ENCODE measurements at places on chromosomes 1 and 21.

GRCh38 chr1:154459080-154459479 lies 42.9 kb upstream of the TDRD10 start:
- DNase-seq, result no peak

GRCh38 chr1:171754971-171755370 lies 13.1 kb upstream of the VAMP4 start:
- no peak for DNase-seq

GRCh38 chr1:116847688-116848531 lies 61.8 kb upstream of the PTGFRN start:
- no peak for DNase-seq

GRCh38 chr1:1332031-1332755 lies 1.1 kb downstream of the TAS1R3 start:
- no peak for DNase-seq

- no peak for DNase-seq
These were observed 6.7 kb downstream of the SLFNL1 start for GRCh38 chr1:41014871-41015270.

DNA sequence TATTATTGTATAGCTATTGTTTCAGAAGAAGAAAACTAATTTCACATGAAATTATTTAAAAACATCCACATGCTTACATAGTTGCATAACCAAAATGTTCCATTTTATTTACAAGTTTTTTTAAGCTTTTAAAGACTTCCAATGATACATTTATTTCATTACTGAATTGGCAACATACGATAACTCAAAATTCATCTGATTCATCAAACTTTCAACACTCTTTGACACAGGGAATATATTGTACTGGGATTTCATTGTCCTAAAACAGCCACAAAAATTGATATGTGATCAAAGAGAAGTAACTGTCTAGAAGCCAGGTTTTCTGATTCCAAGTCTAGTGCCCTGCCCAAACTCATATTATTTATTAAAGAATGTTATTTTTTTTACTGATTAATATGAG lies 131.4 kb upstream of the USP24 start:
- no peak for DNase-seq

GRCh38 chr1:153933955-153934354 lies 11.2 kb upstream of the GATAD2B start:
- no peak for DNase-seq

DNA sequence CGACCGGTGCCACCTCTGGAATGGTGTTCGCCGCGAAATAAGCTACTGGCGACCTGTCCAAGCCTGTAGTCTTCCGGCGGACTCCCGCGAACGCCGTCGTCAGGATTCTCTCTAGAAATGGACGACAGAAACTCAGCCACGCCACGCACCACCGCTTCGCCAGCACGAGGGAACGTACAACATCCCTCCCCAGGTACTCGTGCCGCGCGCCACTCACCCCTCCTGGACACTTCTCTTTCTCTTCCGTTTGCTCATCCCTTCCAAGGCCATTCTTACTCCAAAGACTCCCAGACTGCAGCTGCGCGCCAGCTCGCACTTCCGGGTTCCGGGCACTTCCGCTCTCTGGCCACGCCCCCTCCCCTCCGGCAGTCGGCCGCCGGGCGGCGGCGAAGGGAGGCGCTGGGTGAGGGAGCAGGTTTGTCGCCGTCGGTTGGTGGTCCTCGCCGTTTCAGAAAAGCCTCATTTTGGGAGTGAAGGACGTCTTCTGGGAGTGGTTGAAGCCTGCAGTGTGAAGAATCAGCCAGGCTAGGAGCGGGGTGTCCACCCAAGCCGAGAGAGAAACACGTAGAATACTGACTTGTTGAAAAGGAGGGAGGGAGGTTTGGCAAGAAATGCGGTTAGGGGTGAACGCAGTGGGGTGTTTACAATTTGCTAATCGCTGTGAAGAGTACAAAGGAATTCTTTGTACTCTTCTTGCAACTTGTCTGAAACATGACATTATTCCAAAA lies at the start of gene RBM34:
Gene RBM34 (minus strand): TSS at position 294 of the 728 bp plus-strand sequence. CDS start 24 bp downstream, at position 270.
- peak; percentile 45 for DNase-seq

- DNase-seq, result no peak
These were observed 144.8 kb downstream of the BACH1 start for GRCh38 chr21:29443411-29444010.

DNA sequence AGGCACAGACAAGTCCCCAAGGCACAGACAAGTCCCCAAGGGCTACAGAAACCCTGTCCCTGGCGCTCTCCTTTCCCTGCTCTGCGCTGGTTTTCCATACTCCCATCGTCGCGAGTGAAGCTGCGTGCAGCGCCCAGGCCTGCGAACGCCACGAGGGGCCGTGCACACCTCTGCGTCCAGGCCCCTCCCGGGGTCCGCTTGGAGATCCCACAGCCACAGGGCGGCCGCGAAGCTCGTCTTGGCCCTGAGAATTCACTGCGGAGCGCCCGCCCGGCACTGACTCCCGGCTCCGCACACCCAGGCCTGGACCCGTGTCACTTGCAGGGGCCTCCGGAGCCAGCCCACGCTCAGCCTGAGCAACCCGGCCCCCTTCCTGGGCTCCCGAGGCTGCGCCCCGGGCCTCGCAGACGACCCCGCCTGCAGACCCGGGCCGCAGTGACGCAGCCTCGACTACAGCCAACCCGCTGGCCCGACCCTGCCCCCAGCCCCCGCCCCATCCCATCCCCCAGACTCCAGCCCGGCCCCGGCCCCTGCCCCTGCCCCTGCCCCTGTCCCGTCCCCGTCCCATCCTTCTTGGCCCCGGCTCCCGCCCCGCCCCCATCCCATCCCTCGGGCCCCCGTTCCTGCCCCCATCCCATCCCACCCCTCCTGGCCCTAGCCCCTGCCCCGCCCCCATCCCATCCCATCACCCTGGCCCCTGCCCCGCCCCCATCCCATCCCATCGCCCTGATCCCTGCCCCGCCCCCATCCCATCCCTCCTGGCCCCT lies 841 bp downstream of the POFUT2 start:
- DNase-seq, result no peak

- no peak for DNase-seq
These were observed 79.9 kb downstream of the SIPA1L2 start for GRCh38 chr1:232550007-232550406.

GRCh38 chr1:198903203-198903602 lies 264.4 kb downstream of the PTPRC start:
- peak; percentile 17 for DNase-seq

GRCh38 chr1:25519624-25520023 lies 23.8 kb upstream of the LDLRAP1 start:
- DNase-seq, result no peak

GRCh38 chr1:43451157-43451591 lies 2.6 kb downstream of the HYI start:
- no peak for DNase-seq

DNA sequence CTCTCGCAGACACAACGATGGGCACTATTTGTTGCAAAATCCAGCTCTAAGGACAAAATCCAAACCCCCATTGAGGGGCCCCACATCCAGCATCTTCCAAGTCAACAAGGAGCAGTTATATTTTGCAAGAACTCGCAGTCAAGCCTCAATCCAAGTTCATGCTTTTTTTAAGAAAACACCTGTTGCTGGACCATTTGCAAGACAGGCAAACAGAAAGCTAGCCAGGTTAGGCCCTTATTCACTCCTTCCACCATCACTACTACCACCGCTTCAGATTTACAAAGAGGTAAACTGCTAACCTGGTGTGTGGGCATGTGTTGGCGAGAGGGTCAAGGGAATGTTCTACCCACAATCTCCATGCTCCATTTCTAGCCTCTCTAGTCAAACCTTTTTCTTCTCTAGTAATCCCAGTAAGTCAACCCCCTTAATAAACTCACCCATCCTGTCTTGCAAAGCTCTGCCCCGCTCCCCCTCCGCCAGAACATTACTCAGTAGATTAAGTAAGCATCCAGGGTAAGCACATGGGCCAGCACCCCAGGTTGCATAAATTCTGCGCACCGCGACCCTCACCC lies 703 bp downstream of the ERI3 start:
- no peak for DNase-seq

DNA sequence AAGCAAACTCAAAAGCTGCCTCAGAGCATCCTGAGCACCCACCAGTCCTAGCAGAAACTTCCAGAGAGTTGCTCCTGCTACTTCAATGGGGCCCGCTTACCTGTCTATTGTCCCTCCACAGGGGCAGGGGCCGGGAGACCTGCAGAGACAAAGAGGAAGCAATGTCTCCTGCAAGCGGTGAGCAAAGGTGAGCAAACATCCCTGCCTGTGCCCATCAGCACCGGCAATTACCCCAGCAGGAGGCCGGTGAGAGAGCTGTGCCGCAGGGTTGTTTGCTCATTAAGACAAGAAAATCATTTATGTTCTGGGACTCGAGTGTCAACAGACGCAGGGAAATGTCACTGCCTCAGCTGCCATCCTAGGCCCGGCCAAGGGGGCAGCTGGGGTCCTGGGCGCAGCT lies 53.8 kb upstream of the TARDBP start:
- DNase-seq, result no peak
